ENCODE measurements at places on chromosomes 12 and 14.

- no peak for DNase-seq
Observed at GRCh38 chr12:88431246-88431645, 149.0 kb downstream of the KITLG start.

- peak; percentile 27 for DNase-seq
Observed at GRCh38 chr14:68627868-68628604, 164.8 kb downstream of the ZFP36L1 start.

- no peak for DNase-seq
Observed at GRCh38 chr12:103909811-103910210, 20.4 kb upstream of the HSP90B1 start.

DNA sequence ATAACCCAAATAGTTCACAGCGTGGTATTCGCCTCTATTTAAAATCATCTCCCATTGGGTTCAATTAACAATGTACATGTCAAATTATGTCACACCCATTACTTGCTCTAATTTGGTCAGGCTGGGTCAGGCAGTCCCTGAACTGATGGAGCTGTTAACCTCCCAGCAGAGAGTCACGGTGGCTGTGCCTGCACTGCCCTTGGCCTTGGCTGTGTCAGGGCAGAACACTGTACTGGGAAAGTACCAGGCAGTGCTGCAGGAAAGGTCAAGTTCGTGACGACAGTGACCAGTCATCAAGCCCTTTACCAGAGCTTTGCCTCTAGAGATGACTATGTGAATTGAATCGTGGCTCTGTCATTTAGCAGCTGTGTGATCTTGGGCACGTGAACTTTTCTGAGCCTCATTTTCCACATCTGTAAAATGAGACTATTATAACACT, 100.0 kb downstream of the ARF6 start:
- DNase-seq: no peak

GRCh38 chr12:54590978-54591591, 2.6 kb upstream of the PPP1R1A start:
- no peak for DNase-seq

DNA sequence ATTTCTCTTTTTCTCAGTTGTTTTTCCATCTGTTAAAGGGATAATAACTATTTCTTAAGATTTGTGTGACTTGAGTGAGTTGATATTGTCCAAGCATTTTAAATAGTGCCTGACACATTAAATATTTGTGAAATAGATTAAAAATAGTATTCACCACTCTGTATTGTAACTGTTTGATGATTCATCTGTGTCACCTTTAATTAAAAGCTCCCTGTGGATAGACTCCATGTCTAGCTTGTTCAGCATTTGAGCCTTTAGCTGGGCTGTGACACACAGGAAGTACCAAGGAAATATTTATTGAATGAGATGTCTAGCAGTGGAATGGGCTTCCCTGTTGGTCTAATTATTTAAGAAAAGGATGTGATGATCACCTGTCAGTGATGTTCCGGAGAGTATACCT, 1.8 kb upstream of the GLIPR1L2 start:
- DNase-seq: no peak

DNA sequence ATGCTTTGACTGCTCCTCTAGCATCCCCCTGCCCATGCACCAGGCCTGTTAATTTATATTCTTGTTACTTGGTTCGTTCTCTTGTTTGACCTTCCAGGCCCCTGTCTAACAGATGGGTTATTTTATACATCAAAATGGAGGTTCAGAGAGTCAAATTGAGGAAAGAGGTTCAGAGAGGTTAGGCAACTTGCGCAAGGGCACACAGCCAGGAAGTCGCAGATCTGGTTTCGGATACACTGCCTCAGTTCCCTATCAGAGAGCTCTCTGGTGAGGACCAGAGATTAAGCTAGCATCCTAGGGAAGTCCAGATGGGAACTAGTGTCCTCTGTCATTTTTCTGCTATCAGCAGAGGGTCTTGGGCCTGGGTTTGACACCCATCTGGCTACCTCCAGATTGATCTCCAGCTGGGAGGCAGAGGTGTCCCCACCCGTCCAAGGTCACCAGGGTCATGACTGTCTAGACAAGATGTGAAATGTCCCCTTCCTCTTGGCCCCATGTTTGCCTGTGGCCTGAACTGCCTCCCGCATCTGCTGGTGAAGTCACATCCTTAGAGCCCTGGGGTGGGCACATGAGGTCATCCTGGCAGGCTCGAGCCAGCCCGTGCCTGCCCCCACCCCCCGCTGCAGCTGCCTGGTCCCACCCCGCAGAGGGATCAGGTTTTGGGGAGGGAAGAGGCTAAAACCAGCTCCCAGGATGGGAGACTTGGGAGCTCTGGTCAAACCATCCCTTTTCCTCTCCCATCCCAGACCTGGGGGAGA, 84.3 kb upstream of the NCOR2 start:
- no peak for DNase-seq

DNA sequence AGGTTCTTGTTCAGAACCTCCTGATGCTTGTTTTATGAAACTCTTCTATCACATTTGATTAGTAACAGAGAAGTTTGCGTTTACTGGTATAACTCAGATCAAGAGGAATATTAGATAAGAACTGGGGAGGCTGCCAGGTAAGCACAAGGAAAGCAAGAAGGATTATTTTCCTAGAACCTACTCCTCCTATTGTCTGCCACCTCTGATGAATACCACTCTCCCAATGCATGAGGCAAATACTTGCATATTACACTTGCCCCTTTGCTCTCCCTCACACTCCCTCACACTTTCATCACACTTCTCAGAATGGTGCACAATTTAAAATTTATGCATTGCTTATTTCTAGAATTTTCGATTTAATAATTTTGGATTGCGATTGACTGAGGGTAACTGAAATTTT, 43.6 kb downstream of the LIN7A start:
- no peak for DNase-seq

- no peak for DNase-seq
Observed at GRCh38 chr14:72142328-72142727, 210.1 kb downstream of the RGS6 start.

DNA sequence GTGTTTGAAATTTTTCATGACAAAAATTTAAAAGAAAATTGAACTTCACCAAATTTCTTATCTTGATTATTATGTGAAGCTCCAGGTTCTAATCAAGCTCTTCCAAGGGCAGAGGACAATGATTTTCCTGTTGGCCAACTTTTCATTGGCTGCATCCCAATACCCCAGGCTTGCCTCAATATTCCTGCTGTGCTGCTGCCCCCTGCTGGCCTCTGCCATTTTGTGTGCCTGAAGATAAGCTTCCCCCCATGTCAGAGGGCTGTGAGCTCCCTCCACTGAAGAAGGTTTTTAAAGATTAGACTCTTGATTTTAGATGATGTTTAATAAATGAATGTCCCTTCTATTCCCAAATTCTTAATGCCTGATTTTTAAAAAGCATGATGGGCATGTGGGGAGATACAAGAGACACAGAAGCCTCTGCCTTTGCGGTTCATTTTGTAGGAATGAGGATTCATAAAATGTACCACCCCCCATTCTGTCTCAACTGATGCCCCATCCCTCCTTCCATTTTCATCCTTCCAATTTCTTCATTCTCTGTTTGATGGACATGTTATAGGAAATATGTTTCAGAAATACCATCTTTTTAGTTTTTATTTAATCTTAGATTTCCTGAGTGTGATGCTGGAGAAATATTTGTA, 76.7 kb upstream of the RGS6 start:
- no peak for DNase-seq
